ENCODE measurements at places on chromosomes 7 and 10.

GRCh38 chr7:101870361-101871062 is 53.1 kb downstream of the CUX1 start:
- H3K27me3 ChIP-seq = no peaks in the 10 kb centered on the region
- no peak overlapping the region for H3K4me3 ChIP-seq
- peaks cover 1% of the 10 kb centered on the region for H3K36me3 ChIP-seq
- peak overlapping the region; percentile 69 for H3K27ac ChIP-seq

DNA sequence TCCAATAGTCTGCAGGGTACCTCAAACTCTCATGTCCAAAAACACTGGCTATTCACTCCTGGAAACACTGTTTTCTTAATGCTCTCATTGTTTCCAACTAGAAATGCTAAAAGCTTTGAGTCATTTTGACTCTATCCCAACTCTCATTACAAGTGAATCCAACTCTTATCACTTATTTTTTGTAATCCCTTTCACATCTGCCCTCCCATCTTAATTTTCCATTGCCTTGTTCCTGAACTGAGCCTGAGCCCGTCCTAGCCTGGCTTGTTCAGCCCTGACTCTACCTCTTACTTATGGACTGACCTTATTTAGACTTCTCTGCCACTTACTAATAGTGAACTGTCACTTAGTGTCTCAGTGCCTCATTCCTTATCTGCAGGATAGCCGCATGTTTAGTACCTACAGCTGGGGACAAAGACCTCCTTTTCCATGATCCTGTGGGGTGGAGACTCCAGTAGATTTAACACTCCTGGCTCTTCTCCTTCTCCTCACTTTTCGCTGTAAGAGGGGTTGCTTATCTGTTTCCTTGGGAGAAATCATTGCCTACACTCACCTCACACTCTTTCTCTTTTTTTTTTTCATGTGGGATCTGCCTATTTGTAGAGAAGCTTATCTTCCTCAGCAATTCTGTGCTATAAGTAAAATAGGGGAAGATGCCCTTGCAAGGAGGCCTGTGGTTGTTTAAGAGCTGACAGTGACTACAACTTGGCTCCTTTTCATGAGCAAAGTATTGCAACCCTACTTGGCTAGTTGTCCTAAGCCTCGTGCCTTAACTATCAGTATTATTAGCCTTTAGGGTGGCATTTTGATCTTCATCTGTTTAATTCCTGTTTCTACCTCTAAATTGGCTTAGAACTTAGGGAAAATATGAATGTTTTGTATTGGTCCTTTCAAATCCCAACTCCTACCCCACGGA is 56.4 kb downstream of the SLC16A12 start:
- H3K27ac ChIP-seq = peak overlapping the region; percentile 86
- no peaks in the 10 kb centered on the region for H3K36me3 ChIP-seq
- DNase-seq = no peak
- H3K4me3 ChIP-seq = no peak overlapping the region
- H3K4me1 ChIP-seq = peaks cover 76% of the 10 kb centered on the region

- no peaks in the 10 kb centered on the region for H3K4me1 ChIP-seq
- no peak overlapping the region for H3K27ac ChIP-seq
- peaks cover 66% of the 10 kb centered on the region for H3K27me3 ChIP-seq
- H3K4me3 ChIP-seq = no peak overlapping the region
- DNase-seq = peak; percentile 65
Observed at GRCh38 chr7:155363852-155364600, 66.3 kb downstream of the INSIG1 start.

- no peak overlapping the region for H3K27ac ChIP-seq
- peaks cover 83% of the 10 kb centered on the region for H3K4me1 ChIP-seq
- no peaks in the 10 kb centered on the region for H3K27me3 ChIP-seq
- DNase-seq = no peak
- H3K4me3 ChIP-seq = no peak overlapping the region
- no peaks in the 10 kb centered on the region for H3K36me3 ChIP-seq
Observed at GRCh38 chr10:33289776-33290175, 44.7 kb downstream of the NRP1 start.

DNA sequence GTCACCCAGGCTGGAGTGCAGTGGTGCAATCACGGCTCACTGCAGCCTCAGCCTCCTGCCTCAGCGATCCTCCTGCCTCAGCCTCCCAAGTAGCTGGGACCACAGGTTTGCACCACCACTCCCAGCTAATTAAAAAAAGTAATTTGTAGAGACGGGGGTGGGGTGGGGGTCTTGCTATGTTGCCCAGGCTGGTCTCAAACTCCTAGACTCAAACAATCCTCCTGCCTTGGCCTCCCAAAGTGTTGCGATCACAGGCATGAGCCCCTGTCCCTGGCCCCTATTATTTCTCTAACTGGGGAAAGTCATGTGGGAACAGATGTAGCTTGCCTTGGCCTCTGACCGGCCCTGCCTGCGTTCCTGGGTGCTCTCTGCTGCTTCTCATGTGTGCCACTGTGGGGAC is 178.7 kb downstream of the RNF216 start:
- H3K27ac ChIP-seq = peak overlapping the region; percentile 70
- no peak overlapping the region for H3K4me3 ChIP-seq
- H3K36me3 ChIP-seq = peaks cover 14% of the 10 kb centered on the region
- H3K27me3 ChIP-seq = no peaks in the 10 kb centered on the region
- peaks cover 31% of the 10 kb centered on the region for H3K4me1 ChIP-seq
- no peak for DNase-seq

DNA sequence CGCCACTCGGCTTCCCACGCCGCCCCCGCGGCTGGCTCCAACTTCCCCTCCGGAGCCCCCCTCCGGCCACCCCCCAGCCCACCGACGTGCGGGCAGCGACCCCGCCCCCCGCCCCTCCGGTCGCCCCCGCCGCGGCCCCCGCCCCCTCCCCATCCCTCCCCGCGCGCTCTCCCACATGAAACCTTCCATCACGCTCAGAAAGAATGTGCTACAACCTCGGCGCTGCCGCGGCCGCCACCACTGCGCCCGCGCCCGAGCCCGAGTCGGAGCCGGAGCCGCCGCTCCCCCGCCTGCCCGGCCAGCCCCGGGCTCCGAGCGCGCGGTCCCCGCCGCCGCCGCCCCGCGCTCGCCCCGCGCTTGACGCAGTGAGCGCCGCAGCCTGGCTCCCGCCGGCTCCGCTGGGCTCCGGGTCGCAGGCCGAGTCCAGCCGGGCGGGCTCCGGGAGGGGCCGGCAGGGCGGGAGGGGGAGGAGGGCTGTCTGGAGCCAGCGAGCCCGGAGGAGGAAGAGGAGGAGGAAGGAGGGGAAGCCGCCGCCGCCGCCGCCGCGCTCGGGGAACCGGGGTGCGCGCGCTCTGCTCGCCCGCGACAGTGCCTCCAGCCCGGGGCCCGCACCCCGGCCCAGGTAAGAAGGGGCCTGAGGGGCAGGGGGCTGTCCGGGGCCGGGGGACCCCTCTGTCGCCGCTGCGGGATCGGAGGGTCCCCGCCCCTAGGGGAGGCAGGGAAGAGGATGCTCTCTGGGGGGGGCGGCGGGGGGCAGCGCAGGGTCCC is 4.3 kb upstream of the ELFN1 start:
- H3K4me3 ChIP-seq = no peak overlapping the region
- H3K27ac ChIP-seq = no peak overlapping the region
- DNase-seq = peak; percentile 64

GRCh38 chr7:101838837-101839483 is 21.5 kb downstream of the CUX1 start:
- peaks cover 2% of the 10 kb centered on the region for H3K36me3 ChIP-seq
- H3K27me3 ChIP-seq = no peaks in the 10 kb centered on the region
- no peak for DNase-seq
- no peak overlapping the region for H3K27ac ChIP-seq
- no peak overlapping the region for H3K4me3 ChIP-seq

DNA sequence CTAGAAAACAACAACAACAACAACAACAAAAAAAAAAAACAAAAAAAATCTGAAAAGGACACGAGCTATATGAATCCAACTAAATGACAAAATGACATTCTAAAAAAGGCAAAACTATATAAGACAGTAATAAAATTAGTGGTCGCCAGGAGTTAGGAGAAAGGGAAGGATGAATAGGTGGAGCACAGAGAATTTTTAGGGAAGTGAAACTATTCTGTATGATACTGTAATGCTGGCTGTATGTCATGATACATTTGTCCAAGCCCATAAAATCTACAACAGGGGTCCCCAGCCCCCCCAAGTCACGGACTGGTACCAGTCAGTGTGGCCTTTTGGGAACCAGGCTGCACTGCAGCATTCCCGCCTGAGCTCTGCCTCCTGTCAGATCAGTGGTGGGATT is 2.8 kb upstream of the PUS7 start:
- H3K4me1 ChIP-seq = peaks cover 13% of the 10 kb centered on the region
- H3K27me3 ChIP-seq = no peaks in the 10 kb centered on the region
- no peak overlapping the region for H3K27ac ChIP-seq
- no peak for DNase-seq
- no peak overlapping the region for H3K4me3 ChIP-seq

GRCh38 chr10:44807451-44807850 is 103.7 kb upstream of the TMEM72 start:
- H3K4me3 ChIP-seq = no peak overlapping the region
- peaks cover 63% of the 10 kb centered on the region for H3K4me1 ChIP-seq

GRCh38 chr7:48144291-48144768 is 26.9 kb upstream of the ABCA13 start:
- H3K36me3 ChIP-seq = no peaks in the 10 kb centered on the region
- H3K27ac ChIP-seq = no peak overlapping the region
- no peak for DNase-seq

DNA sequence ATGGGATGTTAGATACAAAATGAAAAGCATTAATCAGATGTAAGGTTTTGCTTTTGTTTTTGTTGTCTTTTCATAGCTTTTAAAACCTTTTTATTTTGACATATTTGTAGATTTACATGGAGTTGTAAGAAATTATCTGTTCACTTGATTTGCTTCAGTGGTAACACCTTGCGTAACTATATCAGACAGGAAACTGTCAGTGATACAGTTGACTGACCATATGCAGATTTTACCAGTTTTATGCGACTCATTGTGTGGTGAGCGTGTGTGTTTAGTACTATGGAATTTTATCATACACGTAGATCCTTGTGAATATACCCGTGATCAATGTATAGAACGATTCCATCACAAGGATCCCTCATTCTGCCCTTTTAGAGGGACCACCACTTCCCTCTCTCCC is 701.4 kb downstream of the SUGCT start:
- peaks cover 22% of the 10 kb centered on the region for H3K4me1 ChIP-seq
- H3K27me3 ChIP-seq = no peaks in the 10 kb centered on the region
- no peak overlapping the region for H3K4me3 ChIP-seq
- no peak overlapping the region for H3K27ac ChIP-seq
- peaks cover 16% of the 10 kb centered on the region for H3K36me3 ChIP-seq
